Daoy (cell line): ENCODE measurements at places on chromosomes 12 and 14. TPM values are rescaled to one million over a fixed set of nuclear protein-coding genes. Genes with fewer than 3 reads are reported as not detected.

The GDF3 gene
- not detected in 2 replicates for total RNA-seq

The PPP2R5E gene
- 16.5 and 18.1 TPM in 2 replicates for total RNA-seq

The SOAT2 gene
- not detected in 2 replicates for total RNA-seq

The LRP1-AS gene
- not detected in 2 replicates for total RNA-seq

The CLEC4E gene
- total RNA-seq: not detected in 2 replicates

The CLEC4D gene
- total RNA-seq: not detected in 2 replicates

The TCL1B gene
- total RNA-seq: 0.11 and 0.42 TPM in 2 replicates

The HOXC12 gene
- 4.3 and 6.0 TPM in 2 replicates for total RNA-seq

The RBP5 gene
- 0.46 TPM in 1 of 2 replicates, not detected in the other for total RNA-seq

The FOXA1 gene
- total RNA-seq: 6.5 and 11.2 TPM in 2 replicates

- no peak for DNase-seq
These were observed 84.7 kb downstream of the GPATCH2L start for GRCh38 chr14:76236172-76237130.

DNA sequence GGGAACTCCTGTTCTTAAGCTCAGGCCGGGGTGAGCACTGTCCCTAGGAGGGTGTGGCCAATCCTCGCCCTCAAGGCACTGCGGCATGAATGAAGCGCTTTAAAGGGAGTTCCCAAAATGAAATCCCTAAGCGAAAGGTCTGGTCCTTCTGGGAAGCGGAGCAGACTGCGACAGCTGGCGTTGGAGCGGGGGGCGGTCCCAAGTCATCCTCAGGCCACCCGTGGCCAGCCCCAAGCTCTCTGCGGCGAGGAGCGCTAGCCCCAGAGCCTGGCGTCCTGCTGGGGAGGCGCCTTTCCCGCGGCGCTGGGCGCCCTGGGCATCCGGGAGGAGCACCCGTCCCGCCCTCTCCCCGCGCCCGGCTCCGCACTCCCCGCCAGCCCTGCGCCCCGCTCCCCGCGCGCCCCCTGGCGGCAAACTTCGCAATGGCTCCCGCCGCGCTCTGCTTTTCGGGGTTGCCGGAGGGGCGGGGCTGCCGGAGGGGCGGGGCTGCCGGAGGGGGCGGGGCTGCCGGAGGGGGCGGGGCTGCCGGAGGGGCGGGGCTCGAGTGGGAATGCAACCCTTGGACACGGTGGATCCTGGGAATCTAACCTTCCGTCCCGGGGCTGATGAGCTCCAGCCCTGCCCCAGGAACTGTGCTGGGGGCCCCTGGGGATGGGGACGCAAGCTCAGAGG lies 25.4 kb downstream of the ZBTB42 start:
- DNase-seq: peak; percentile 94

DNA sequence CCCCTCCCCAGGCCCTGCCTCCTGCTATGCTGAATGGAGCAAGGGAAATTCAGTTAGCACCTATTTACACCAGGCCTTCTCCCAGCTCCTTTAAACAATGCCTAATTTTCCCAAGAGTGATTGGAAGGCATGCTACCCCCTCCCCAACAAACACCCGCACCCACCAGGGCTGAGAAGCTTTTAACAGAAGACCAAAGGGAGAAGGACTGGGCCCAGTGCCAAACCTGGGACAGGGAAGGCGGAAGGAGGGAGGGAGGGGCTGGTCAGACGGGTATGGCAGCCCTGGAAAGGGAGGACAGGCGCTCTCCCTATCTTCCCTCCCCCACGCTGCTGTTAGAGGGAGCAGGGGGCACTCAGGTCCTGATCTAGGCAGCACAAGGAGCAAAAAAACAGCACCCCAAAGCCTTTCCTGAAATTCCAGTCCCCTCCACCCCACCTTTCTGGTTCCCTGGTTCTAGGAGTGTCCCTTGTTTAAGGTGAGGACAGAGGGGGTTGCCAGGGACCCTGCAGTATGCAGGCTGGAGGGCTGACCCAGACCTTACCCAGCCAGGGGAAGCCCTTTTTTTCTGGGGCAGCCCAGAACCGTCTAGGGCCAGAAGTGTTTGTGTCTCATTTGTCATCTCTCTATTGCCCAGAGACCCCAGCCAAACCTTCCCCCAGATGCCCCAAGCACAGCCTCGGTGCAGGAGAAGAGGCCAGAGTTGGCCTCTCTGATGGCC lies 2.4 kb upstream of the KRT8 start:
- peak; percentile 80 for DNase-seq

DNA sequence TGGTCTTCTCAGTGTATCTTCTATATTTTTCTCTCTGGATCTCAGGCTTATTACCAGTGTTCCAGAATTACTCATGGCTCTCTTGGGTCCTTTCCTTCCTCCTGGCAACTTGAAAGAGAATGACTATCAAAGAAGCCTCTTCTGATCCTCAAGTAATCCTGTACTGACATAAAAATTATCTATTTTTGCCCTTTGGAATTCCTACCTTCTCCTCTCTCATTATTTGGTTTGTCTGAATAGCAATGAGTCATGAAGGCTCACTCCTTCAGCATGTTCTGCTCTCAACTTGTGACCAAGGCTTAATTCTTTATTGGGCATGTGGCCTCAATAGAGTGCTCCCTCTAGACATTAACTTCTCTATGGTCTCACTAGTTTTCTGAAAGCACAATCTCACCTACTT lies 553.6 kb upstream of the ATP2B1 start:
- no peak for DNase-seq

GRCh38 chr12:106625976-106626375 lies 43.2 kb downstream of the RFX4 start:
- no peak for DNase-seq

- DNase-seq: no peak
These were observed 435.8 kb downstream of the RPL10L start for GRCh38 chr14:46215801-46216200.

DNA sequence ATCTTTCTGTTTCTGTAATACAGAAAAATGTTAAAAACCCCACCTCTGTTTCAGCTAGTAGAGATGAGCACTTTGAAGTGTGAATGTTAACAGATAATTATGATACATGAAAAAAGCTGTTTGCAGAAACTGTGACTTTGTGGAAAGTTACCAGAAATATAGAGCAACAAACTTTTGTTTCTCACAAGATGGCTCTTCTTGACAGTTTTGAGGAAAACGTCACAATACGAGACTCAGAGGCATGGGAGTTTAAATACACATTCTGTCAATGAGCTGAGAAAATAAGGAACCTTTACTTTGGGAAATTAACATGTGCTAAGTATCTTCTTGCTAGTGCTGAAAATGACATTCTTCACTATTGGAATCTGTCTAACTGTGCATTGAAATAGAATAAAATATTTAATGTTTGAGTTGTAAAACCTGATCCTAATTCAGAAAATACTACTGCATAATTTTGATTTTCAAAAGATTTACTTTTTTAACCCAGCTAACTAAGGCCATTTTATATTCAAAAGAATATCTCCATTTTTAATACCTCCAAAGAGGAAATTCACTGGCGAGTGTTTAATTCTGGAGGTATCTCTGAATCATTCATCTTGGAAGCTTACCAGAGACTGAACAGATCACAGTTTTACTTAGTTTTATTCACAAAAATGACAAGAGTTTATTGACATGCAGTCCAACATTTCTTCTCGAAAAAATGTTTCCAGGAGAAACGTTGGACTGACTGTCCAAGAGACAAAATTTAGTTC lies 308.9 kb upstream of the LRFN5 start:
- peak; percentile 3 for DNase-seq

GRCh38 chr14:81222126-81222525 lies 1.4 kb upstream of the GTF2A1 start:
- DNase-seq: no peak

DNA sequence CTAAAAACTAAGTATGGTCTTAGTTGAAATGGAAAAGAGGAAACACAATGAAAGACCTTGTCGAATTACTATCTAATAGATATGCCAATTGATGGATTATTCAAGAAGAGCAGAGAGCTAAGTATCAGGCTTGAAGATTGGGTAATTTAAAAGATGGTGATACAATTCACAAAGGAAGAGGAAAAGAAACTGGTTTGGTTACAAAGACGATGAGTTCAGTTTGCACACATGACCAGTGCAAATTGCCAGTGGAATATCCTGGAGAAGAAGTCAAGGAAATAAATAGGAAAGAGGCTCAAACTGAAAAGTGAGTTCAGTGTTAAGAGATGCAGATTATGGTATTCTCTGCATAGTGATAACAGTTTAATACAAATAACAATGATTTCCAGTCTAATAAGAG lies 2.5 kb upstream of the RAP1B start:
- no peak for DNase-seq
